ENCODE measurements at places on chromosomes 3 and 15. TPM values are rescaled to one million over a fixed set of nuclear protein-coding genes. Genes with fewer than 3 reads are reported as not detected.

The TM4SF4 gene
- polyA plus RNA-seq: not detected

GRCh38 chr3:136645915-136646314 is 106.3 kb downstream of the STAG1 start:
- no peaks in the 10 kb centered on the region for H3K27me3 ChIP-seq
- no peak for DNase-seq
- no peaks in the 10 kb centered on the region for H3K4me1 ChIP-seq
- H3K27ac ChIP-seq: no peak overlapping the region
- no peak overlapping the region for H3K4me3 ChIP-seq

DNA sequence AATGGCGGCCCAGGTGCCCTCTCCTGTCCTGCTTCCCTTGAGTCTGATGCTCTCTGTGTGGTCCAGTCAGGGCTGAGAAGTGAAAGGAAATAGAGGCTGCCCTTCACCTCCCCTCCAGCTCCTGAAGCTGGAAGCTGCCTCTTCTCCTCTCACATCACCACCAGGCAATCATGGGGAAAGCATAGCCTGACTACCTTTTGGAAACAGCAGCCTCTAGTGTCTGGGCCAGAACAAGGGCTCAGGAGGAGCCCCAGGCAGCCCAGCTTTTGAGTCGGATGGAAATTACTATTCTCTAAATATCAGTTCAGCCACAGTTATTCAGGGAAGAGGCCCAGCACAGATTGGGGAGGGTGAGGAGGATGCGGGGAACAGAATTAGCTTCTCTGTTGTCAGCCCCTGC is 43.3 kb upstream of the CCDC174 start:
- no peaks in the 10 kb centered on the region for H3K36me3 ChIP-seq
- H3K4me3 ChIP-seq: no peak overlapping the region
- peaks cover 11% of the 10 kb centered on the region for H3K4me1 ChIP-seq
- DNase-seq: no peak
- H3K27ac ChIP-seq: no peak overlapping the region

The HES1 gene
- 138 TPM for polyA plus RNA-seq

- H3K4me1 ChIP-seq: peaks cover 4% of the 10 kb centered on the region
- H3K27ac ChIP-seq: no peak overlapping the region
- H3K4me3 ChIP-seq: no peak overlapping the region
- DNase-seq: no peak
Observed at GRCh38 chr3:128922804-128923459, 43.5 kb downstream of the ACAD9 start.

DNA sequence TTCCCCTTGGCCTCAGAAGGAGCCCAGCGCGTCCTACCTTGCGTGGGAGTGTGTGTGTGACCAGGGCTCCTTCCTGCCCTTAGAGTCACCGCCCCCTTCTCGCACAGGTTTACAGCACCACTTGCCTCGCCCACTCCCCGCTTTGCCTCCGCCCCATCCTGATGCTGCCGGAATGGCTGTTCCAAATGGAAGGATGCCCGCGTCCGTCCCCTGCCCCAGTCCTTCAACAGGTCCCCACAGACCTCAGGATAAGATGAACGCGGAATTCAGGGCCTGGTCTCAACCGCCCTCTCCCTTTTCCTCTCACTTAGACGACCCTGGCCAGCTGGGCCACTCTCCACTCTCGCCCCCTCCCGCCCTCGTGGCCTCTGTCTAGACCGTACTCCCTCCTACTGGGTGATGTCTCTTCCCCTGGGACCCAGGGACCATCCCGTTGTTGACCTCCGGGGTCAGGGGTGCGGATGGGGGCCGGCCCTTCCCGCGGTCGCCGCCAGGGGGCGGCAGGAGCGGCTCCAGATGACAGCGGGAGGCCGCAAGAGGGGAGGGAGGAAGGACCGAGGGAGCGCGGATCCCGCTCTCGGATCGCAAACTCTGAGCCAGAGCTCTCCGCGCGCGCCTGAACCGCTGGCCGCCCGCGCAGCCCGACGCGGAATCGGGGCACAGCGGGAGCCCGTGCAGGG is at the start of gene THSD4:
THSD4 (plus strand) TSS at position 585 of the 680 bp plus-strand sequence.
- peak; percentile 76 for DNase-seq
- peak within 1 kb of the TSS; percentile 74 for H3K4me3 ChIP-seq
- H3K27me3 ChIP-seq: no peaks in the 10 kb centered on the region
- H3K36me3 ChIP-seq: peaks cover 18% of the 10 kb centered on the region
- H3K27ac ChIP-seq: peak within 1 kb of the TSS; percentile 79

The ONECUT1 gene
- polyA plus RNA-seq: not detected

Data from keratinocyte (primary cell).